ENCODE measurements at places on chromosomes 7 and 10.

DNA sequence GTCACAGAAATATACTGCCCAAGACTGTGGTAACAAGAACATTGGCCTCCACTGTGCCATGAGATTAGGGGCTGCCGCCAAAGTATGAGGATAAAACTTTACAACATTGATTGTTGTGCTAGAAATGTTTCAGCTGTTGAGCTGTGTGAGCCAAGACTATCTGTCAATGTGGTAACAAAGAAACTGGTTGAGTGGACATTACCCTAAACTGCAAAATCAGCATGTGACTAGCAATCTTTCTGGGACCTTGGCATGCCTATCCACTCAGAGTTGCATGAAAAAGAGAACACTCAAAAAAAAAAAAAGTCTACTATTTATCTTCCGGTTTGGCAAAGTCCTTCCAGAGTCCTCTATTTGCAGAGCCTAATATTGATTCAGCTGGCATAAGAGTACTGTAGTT is 605.6 kb upstream of the CNTNAP2 start:
- no peak for DNase-seq

- DNase-seq, result peak; percentile 2
These were observed 76.9 kb upstream of the KMT2C start for GRCh38 chr7:152512706-152513105.

GRCh38 chr7:21616796-21617436 is 74.1 kb downstream of the DNAH11 start:
- no peak for DNase-seq

- DNase-seq, result no peak
These were observed 3.9 kb upstream of the PVRIG start for GRCh38 chr7:100215895-100216294.

- DNase-seq, result no peak
These were observed 61.3 kb downstream of the EGFR start for GRCh38 chr7:55080000-55080623.

GRCh38 chr7:139739863-139740597 is 37.8 kb downstream of the HIPK2 start:
- DNase-seq, result no peak

- no peak for DNase-seq
These were observed 50.7 kb downstream of the HSPA12A start for GRCh38 chr10:116691635-116692034.

GRCh38 chr7:105429746-105430612 is 41.3 kb upstream of the SRPK2 start:
- peak; percentile 25 for DNase-seq
